ENCODE measurements at places on chromosomes 11 and 22.

DNA sequence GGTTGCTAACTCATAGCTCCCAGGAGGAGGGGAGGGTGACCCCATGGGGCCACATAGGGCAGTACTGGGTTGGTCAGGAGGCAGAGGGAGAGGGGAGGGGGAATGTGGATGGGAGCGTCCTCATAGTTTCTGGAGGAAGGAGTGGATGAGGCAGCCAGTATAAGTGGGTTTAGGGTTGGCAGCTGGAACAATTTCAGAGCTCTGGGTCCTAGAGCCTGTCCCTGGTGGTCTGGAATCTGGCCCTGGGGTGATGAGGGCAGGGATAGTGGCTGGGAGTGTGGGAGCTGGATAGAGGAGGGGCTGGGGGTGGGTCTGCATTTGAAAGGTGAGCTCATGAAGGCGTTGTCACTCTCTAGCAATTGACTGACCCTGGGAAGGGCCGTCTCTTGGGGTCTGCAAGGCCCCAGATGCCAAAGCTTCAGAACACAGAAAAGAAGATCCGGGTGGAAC lies 5.3 kb upstream of the MRGPRG start:
- DNase-seq, result no peak

GRCh38 chr22:39925909-39926679 lies 25.2 kb downstream of the GRAP2 start:
- DNase-seq, result no peak

- DNase-seq, result no peak
Measured at GRCh38 chr11:10674911-10675440, 18.6 kb downstream of the IRAG1 start.

- no peak for DNase-seq
Measured at GRCh38 chr22:18965526-18966421, 29.7 kb upstream of the PRODH start.

DNA sequence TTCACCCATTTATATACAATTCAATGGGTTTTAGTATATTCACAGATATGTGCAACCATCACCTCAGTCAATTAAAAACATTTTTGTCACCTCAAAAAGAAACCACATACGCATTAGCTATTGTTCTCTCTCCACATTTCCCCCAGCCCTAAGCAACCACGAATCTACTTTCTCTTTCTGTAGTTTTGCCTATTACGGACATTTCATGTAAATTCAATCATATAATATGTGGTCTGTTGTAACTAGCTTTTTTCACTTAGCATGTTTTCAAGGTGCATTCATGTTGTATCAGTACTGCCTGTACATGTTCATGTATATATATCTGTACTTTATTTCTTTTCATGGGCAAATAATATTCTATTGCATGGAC lies 104.7 kb upstream of the RRM1 start:
- DNase-seq, result peak; percentile 45

DNA sequence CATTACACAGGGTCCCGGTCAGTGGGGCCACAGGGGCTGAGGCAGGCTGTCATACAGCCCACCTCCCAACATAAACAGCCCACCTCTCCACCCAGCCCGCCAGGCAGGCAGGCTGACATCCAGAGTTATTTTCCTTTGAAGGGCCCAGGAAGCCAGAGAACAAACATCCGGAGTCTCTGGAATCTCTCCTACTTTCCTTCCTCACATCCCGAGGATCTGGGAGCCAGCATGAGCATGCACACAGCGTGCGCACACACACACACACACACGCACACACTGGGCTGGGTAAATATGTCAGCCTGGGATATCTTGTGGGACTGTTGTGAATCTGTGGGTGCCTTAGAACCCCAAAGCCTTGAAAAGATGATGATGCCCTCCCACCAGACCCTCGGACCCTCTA lies 55.4 kb downstream of the PDE2A start:
- no peak for DNase-seq

- no peak for DNase-seq
Measured at GRCh38 chr22:29165321-29166060, 40.2 kb upstream of the EMID1 start.

- peak; percentile 4 for DNase-seq
Measured at GRCh38 chr11:73729594-73730206, 31.2 kb downstream of the RAB6A start.

Measured in activated CD4-positive, alpha-beta T cell treated with anti-CD3 and anti-CD28 coated beads, Interleukin-10, Interleukin-2, amounts not matched to agents 100 ng/mL and 50 ng/mL, durations not matched to agents 16 hours and 8 hours (primary cell).